ENCODE measurements at places on chromosomes 3 and 15.

GRCh38 chr3:123064506-123064905 is 2.3 kb upstream of the PDIA5 start:
- DNase-seq: no peak

- no peak for DNase-seq
Observed at GRCh38 chr15:58419803-58420524, 11.8 kb upstream of the LIPC start.

GRCh38 chr15:73325191-73325861 is 43.4 kb downstream of the HCN4 start:
- peak; percentile 60 for DNase-seq

DNA sequence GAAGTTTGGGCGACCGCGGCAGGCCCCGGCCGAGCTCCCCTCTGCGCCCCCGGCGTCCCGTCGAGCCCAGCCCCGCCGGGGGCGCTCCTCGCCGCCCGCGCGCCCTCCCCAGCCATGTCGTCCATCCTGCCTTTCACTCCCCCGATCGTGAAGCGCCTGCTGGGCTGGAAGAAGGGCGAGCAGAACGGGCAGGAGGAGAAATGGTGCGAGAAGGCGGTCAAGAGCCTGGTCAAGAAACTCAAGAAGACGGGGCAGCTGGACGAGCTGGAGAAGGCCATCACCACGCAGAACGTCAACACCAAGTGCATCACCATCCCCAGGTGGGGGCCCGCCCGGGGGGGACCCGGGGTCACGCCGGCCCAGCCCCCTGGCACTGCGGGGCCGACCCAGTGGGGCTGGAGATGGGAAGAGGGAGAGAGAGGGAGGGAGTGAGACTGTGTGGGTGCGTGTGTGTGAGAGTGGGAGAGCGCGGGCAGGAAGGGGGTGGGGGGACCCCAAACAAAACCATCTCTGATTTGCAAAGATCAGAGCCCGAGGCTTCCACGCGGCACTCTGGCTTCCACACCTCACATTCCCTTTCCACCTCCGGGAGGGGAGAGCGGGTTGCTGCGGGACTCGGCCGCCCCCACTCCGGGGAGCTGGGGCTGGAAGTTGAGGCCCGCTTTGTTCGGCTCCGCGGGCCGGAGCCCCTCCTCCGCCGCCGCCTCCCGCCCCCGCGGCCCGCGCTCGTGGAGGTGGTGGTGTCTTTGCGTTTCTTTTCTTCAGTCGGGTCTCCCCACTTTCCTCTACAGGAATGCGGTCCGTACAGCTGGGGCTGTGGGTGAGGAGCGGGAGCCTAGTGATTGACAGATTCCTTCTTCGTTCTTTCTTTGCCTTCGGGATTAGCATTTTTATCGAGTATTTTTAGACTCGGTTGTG is 898 bp downstream of the SMAD3 start:
- DNase-seq: no peak

- no peak for DNase-seq
Observed at GRCh38 chr3:167450675-167451074, 23.2 kb downstream of the SERPINI2 start.

GRCh38 chr15:92749216-92749615 is 93.6 kb upstream of the FAM174B start:
- no peak for DNase-seq

DNA sequence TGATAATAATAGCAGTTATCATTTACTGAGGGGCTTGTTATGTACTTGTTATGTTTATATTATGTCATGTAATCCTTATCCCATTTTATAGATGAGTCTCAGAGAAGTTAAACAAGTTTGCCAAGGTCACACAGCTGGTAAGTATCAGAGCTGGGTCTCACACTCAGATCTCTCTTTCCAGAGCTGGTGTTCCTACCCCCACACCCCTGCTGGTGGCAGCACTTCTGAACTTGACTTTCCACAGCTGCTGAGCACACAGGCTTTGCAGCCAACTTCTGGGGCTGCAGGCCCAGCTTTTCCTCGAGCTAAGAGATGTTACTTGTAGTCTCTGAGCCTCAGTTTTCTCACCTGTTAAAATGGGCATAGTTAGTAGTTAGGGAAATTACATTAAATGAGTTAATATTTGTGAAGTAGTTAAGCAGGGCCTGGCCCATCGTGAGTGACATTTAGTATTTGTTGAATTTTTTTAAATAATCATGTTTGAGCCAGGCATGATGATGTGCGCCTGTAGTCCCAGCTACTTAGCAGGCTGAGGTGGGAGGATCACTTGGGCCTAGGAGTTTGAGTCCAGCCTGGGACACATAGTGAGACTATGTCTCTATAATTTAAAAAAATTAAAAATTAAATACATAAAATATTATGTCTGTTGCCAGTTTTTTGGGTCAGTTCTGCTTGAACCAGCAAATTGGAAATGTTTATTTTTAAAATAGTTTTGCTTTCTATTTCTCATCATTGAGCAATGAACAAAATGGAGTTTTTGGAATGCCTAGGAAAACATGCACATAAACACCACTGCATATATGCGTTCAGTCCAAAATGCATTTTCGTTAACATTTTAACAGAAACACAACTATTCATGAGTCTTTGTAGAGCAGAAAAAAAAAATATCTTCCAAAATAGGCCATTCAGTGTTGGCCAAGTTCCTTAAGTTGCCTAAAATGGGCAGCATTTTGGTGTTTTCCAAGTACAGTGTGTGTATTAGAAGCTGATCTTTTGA is 87.3 kb downstream of the SMAD6 start:
- DNase-seq: no peak

GRCh38 chr3:167160781-167161180 is 219.3 kb downstream of the ZBBX start:
- DNase-seq: no peak

- DNase-seq: no peak
Observed at GRCh38 chr15:74278207-74278606, 42.1 kb downstream of the CCDC33 start.

GRCh38 chr3:132006605-132007204 is 28.1 kb downstream of the CPNE4 start:
- no peak for DNase-seq

- DNase-seq: peak; percentile 17
Observed at GRCh38 chr15:25710184-25710583, 152.9 kb downstream of the ATP10A start.

DNA sequence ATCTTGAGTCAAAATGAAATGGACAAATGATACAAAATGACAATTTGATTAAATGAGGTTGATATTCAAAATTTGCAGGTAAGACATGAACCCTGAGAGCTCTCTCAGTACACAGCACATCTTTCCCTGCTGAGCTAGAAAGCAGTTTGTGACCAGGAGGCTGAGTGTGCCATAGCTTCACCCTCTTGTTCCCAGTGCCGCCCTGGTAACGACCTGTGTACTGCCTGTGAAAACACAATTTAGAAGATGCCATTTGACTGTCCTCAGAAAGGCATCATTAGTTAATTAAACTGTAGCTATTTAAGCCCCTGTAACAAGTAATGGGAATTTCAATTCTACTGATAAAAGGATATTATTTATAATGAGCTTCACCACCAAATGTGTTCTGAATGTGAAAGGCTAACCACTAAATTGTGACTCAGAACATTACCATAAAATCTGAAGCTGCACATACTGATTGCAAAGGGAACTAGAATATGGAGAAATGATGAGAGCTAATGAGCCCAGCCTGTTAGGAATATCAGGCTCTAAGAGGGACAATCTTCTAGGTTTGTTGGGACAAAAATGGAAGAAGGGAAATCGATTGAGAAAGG is 212.9 kb upstream of the ARPP21 start:
- DNase-seq: no peak

DNA sequence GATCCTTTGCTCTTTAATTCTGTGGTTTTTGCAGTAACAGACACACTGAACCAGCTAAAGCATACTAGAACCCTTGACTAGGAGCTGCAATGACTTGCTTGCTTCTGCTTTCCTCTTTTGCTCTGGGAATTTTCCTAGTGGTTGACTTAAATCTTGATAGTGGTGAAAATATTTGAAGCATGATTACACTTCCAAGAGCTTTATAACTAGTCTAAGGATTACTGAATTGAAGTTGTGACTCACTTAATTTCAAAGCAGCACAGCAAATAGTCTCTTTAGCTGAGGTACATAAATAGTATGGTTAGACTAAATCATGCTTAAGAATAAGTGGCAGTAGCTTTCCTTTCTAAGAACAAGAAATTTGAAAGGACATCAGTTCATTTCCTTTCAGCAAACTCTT is 513.5 kb upstream of the GBE1 start:
- DNase-seq: no peak

DNA sequence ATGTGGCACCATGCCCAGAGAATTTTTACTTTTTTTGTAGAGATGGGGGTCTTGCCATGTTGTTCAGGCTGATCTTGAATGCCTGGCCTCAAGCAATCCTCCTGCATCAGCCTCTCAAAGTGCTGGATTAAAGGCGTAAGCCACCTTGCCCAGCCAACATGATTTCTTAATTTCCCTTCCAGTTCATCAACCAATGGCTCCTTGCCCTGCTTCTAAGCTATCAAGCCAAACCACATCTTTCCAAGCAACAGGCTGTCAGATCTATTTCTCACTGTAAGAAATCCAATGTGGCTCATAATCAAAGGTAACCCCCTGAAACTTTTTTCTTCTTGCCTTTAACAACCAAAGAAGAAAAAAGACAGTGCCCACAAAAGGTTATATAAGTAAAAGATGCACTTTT is 204.2 kb upstream of the ICE2 start:
- no peak for DNase-seq

DNA sequence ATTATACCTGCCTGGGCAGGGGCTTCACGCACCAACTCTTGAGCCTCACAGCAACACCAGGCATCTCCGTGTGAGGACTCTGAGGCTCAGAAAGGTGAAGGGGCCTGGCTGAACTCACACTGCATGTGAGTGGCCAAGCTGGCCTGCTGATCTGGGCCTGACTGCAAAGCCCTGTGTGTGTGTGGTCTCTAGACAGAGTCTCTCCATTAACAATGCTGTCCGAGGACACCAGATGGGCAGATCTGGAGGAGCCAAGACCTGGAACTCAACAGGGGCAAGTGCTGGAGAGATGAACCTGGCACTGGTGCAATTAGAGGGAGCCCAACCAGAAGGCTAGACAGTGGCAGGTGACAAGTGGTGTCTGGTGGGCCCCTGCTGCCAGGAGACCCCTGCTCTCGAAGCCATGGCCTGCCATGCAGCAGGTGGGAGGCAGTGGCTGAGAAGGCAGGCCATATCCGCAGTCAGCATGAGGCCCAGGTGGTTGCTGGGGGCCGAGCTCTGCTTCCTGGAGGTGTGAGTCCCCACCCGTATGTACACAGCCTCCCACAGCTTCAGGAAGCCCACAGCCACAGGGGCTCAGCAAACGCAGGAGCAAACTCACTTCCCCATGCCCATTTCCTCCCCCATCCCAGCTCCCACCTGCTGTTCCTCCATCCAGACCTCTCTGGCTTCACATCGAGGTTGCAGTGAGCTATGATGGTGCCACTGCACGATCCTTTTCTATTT is 39.0 kb downstream of the CYP11A1 start:
- DNase-seq: no peak

Data from stimulated activated naive CD8-positive, alpha-beta T cell treated with anti-CD3 and anti-CD28 coated beads, Interleukin-15, amount 100 ng/mL, for 72 hours (primary cell).